Esophagus squamous epithelium (tissue), 5 donors: ENCODE measurements at places on chromosomes 16 and 17.

- no peak for DNase-seq
Measured at GRCh38 chr16:50161950-50162349, 8.8 kb downstream of the TENT4B start.

DNA sequence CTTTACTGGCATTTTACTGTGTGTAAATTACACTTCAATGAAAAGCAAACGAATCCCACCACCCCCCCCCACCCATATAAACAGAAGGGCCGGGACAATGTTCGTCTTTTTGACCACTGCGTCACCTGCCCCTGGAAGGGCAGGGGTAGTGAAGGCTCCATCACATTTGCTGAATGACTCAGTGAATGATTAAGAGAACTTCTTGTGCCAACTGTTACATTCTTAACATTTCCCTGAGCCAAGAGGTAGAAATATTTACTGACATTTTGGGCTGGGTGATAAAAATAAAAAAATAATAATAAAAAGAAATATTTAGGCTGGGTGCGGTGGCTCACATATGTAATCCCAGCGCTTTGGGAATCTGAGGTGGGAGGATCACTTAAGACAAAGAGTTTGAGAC, 24.1 kb downstream of the C16orf96 start:
- no peak for DNase-seq

DNA sequence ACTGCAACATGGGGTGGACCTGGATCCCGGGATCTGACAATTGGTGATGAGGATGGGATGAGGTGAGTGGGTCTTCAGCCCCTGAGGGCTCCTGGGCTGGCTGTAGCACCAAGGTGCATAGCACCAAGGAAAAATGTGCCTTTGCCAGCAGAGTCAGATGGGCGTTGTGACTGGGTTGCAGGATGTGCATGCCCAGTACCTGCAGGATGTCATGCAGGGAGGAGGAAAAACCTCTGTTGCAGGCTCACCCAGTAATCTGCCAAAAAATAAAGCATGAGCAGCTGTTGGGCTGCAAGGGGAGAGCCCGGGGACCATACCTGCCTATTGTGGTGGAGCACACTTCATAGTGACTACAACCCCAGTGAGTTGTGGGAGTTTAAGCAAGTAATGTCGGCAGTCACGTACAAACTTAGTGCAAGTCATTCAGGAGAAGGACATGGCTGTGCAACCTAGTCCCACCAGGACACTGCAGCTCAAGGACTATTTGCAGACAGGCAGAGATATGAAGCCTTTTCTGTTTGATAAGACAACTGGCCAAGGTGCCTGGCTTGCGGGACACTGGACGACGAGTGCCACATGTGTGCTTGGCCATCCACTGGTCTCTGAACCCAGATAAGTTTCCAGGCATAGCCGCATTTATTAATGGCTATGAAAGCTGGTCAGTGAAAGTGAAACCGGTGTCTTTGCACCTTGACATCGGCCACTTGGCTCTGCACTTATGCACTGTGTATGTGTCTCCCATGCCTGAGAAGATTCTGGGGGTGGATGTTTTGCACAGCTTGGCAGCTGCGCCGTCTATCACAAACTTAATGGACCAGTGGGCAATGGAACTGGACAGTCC, 499.8 kb downstream of the KCNJ2 start:
- DNase-seq: no peak

DNA sequence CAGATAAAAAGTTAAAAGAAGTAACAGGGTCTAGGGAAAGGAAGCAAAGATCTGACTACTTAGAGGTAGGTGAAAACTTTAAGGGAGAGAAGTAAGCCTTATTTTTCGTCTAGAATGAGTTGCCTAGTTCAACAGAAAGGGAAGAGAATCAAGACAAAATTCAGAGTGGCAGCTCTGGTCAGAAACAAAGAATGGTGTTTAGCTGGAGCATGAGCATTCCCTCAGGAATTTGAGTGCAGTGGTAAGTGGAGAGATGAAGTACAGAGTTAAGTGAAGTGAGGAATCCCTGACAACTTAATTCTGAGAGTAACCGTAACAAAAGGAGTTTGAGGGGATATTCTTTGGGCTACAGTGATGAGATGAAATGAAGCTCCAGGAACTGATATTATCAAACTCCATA, 11.5 kb downstream of the SMG6 start:
- DNase-seq: no peak
